WTC11 (cell line): ENCODE measurements at places on chromosomes 12 and 14.

- H3K36me3 ChIP-seq, result peaks cover 13% of the 10 kb centered on the region
- peak overlapping the region; percentile 87 for H3K4me3 ChIP-seq
- peak; percentile 33 for DNase-seq
Measured at GRCh38 chr12:6646276-6647082, 753 bp downstream of the ACRBP start.

- H3K27ac ChIP-seq, result no peak overlapping the region
- DNase-seq, result no peak
- no peak overlapping the region for H3K4me3 ChIP-seq
- no peaks in the 10 kb centered on the region for H3K36me3 ChIP-seq
- peaks cover 4% of the 10 kb centered on the region; the same call in 1 of the 2 replicates for H3K4me1 ChIP-seq
- H3K27me3 ChIP-seq, result 0 out of 2 replicates have a peak, but pooled peaks cover 6% of the 10 kb centered on the region
Measured at GRCh38 chr12:107570721-107571120, 114.9 kb upstream of the PWP1 start.

- H3K27me3 ChIP-seq, result no peaks in the 10 kb centered on the region
- H3K27ac ChIP-seq, result no peak overlapping the region
- H3K4me3 ChIP-seq, result no peak overlapping the region
- no peak for DNase-seq
- peaks cover 43% of the 10 kb centered on the region for H3K36me3 ChIP-seq
Measured at GRCh38 chr12:24895612-24896011, 53.3 kb downstream of the BCAT1 start.

DNA sequence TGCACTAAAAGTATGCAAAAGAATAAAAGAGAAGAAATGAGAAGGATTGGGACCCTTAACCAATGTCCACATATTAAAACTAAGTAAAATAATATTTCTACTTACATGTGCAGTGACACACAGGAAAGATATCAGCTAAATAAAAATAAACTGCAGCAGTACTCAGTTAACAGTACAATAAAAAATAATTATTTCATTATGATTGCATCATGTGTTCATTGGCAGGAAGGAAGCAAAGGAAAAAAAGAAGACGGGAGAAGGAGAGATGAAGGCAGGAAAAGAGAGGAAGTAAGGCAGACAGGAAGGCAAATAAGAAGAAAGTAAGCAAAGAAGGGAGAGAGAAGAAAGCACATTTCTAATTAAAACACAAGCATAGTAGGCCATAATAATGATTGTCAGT, 33.0 kb downstream of the RASSF9 start:
- H3K36me3 ChIP-seq, result no peaks in the 10 kb centered on the region
- no peaks in the 10 kb centered on the region for H3K27me3 ChIP-seq
- H3K27ac ChIP-seq, result no peak overlapping the region
- no peak overlapping the region for H3K4me3 ChIP-seq

GRCh38 chr12:75479963-75480461, 543 bp upstream of the GLIPR1 start:
- no peak overlapping the region for H3K27ac ChIP-seq
- no peak overlapping the region for H3K4me3 ChIP-seq
- H3K4me1 ChIP-seq, result peaks cover 19% of the 10 kb centered on the region
- no peaks in the 10 kb centered on the region for H3K27me3 ChIP-seq

GRCh38 chr14:91942128-91942527, 5.4 kb downstream of the FBLN5 start:
- peaks cover 20% of the 10 kb centered on the region for H3K27me3 ChIP-seq
- H3K4me1 ChIP-seq, result peaks cover 13% of the 10 kb centered on the region
- H3K36me3 ChIP-seq, result no peaks in the 10 kb centered on the region
- H3K27ac ChIP-seq, result no peak overlapping the region
- DNase-seq, result no peak

- DNase-seq, result no peak
- no peak overlapping the region for H3K27ac ChIP-seq
- H3K36me3 ChIP-seq, result no peaks in the 10 kb centered on the region
- no peak overlapping the region for H3K4me3 ChIP-seq
- peaks cover 8% of the 10 kb centered on the region for H3K4me1 ChIP-seq
Measured at GRCh38 chr14:99156090-99156425, 115.9 kb downstream of the BCL11B start.

DNA sequence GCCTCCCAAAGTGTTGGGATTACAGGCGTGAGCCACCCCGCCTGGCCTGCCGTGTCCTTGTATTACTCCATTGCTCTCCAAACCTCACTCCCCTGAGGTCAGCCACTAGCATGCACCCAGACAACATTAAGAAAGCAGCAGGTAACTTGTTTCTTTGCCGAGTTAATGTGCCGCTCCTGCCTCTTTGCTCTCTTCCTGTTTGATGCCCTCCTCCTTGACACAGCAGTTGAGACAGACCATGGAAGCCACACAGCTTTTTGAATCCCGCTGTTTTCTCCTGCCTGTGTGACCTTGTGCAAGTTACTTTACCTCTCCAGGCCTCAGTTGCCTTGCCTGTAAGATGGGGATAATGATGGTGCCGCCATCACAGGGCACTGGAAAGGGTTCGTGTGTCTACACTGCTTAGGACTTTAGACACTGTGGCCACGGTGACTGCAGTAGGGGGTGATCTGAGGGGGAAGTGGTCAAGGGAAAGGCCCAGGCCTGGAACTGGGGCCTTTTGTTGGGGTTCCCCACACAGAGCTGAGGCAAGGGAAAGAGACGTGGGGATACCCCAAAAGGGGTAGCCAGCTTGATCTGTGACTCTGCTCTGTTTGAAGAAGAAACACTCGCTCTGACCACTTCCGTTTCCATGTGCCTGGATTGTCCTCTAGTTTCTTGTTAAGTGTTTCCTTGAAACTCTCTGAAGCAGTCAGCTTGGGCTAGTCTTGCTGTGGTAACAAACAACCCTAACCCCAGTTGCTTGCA, 69.3 kb downstream of the RIN3 start:
- DNase-seq, result no peak
- no peak overlapping the region for H3K4me3 ChIP-seq
- no peak overlapping the region for H3K27ac ChIP-seq
- H3K36me3 ChIP-seq, result peaks cover 3% of the 10 kb centered on the region; the same call in 1 of the 2 replicates
- H3K27me3 ChIP-seq, result peaks cover 2% of the 10 kb centered on the region; the same call in 1 of the 2 replicates
- H3K4me1 ChIP-seq, result no peaks in the 10 kb centered on the region

DNA sequence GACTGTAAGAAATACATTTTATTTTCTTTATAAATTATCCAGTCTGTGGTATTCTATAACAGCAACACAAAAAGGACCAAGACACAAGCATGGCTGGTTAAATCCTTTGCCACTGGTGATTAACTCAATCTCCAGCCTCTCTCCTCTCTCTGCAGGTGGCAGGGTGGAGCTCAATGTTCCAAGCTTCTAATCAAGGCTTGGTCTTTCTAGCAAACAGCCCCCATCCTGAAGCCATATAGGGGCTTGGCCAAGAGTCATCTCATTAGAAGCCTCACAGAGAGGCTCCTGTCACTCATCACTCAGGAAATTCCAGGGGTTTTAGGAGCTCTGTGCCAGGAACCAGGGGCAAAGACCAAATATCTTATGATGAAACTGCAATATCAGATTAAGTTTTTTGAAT, 12.0 kb downstream of the C12orf75 start:
- peaks cover 22% of the 10 kb centered on the region for H3K4me1 ChIP-seq
- no peak overlapping the region for H3K4me3 ChIP-seq
- DNase-seq, result no peak

DNA sequence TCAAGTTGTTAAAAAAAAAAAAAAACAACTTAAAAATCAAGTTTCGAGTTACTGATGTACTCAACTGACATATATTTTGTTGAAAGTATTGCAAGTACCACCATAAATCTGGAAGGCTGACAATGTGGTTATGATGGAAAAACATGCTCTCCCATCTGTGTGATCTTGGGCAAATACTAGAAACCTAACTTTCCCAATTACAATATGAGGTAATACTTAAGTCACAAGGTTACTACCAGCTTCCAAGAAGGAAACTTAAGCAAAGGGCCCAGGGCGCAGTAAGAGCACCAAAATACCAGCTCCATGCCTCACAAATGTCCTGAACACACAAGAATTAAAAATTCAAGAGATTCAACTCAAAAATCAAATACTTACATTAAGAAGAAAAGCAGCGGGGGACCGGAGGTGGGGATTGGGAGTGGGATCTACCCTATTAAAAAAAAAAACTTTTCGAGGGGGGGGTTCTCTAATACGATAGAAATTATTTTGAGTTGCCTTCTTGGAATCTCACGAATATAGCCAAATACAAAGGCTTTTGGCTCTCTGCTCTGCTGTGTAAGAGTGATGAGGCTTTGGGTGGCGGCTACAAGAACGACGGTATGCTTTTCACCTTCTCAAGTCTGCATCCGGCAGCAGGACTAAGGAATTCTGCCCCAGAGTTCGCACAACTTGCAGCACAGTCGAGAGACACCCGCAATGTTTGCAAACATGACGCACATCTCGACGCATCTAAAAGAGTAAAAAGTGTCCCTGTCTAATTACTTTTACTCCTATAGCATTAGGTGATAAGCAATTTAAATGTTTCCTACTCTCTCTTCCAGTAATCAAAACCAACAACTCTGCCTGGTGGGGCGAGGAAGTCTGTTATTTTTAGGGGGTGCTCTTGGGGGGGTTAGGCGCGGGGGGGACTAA, 1.1 kb downstream of the SAV1 start:
- peak overlapping the region; percentile 98 for H3K27ac ChIP-seq
- peaks cover 23% of the 10 kb centered on the region for H3K4me1 ChIP-seq
- H3K4me3 ChIP-seq, result no peak overlapping the region; the same call in 1 of the 2 replicates
- peaks cover 28% of the 10 kb centered on the region for H3K36me3 ChIP-seq
- DNase-seq, result no peak

DNA sequence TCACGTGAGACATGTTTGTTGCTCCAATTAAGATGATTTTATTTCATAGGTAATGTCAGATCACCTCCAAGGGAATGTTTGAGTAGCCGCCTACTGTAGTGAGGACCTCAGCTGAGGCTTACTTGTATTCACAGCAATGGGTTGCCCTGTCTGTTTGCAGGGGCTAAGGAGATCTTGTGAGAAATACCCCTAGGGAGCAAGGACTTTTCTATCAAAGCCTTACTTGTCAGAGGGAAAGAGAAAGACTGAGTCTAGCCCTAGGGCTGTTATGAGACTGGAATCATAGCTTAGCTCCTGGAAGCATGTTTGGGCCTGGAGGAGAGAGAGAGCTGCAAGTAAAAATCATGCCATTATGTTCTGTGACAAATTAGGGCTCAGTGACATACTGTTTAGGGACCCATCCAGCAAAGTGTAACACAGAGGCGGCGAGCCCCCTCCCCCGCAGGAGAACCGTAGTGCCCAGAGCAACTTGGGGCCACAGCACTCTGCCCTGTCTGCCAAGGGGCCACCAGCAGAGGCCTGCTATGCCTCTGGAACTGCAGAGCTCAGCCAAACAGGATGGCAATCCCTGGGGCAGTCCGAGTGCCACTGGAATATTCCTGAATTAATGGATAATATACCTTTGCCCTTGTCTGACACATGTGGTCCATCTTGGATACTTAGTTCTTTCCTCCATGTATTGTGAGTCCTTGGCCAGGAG, 178.8 kb downstream of the DACT1 start:
- no peak overlapping the region for H3K27ac ChIP-seq
- DNase-seq, result no peak
- H3K4me1 ChIP-seq, result no peaks in the 10 kb centered on the region
- no peak overlapping the region for H3K4me3 ChIP-seq
- H3K27me3 ChIP-seq, result no peaks in the 10 kb centered on the region

- 0 out of 2 replicates have a peak, but pooled peaks cover 3% of the 10 kb centered on the region for H3K27me3 ChIP-seq
- H3K4me1 ChIP-seq, result no peaks in the 10 kb centered on the region
- H3K4me3 ChIP-seq, result no peak overlapping the region
- H3K36me3 ChIP-seq, result peaks cover 45% of the 10 kb centered on the region
- H3K27ac ChIP-seq, result no peak overlapping the region
Measured at GRCh38 chr14:106883218-106883692, 1356.9 kb downstream of the TMEM121 start.

- H3K27ac ChIP-seq, result no peak overlapping the region
- no peaks in the 10 kb centered on the region for H3K27me3 ChIP-seq
- H3K4me1 ChIP-seq, result no peaks in the 10 kb centered on the region
- H3K36me3 ChIP-seq, result no peaks in the 10 kb centered on the region
Measured at GRCh38 chr14:54585214-54585613, 18.3 kb downstream of the SAMD4A start.

DNA sequence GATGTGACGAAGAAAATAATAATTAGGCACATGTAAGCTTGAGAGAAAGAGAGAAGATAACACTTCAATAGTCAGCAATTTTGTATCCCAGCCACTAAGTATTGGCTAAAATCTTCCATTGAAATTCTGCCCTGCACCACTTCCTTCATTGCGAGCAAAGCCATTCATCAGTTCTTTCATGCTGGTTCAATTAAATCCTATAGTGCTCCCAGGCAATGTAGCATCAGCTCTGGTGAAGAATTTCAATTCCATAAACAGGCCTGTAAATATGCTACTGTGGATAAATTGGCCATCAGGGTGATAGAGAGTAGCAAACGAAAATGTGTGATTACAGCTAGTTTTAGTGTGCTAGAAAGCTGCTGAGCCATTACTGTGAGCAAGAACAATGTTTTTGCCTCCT, 24.7 kb downstream of the RPL10L start:
- H3K4me1 ChIP-seq, result peaks cover 14% of the 10 kb centered on the region
- H3K36me3 ChIP-seq, result no peaks in the 10 kb centered on the region
- no peak overlapping the region for H3K4me3 ChIP-seq
- DNase-seq, result no peak
- no peak overlapping the region for H3K27ac ChIP-seq
- no peaks in the 10 kb centered on the region for H3K27me3 ChIP-seq

GRCh38 chr14:85881935-85882334, 352.0 kb downstream of the FLRT2 start:
- H3K4me1 ChIP-seq, result peaks cover 30% of the 10 kb centered on the region
- H3K36me3 ChIP-seq, result peaks cover 5% of the 10 kb centered on the region
- H3K4me3 ChIP-seq, result no peak overlapping the region
- peak overlapping the region; percentile 41; the same call in 1 of the 2 replicates for H3K27ac ChIP-seq

DNA sequence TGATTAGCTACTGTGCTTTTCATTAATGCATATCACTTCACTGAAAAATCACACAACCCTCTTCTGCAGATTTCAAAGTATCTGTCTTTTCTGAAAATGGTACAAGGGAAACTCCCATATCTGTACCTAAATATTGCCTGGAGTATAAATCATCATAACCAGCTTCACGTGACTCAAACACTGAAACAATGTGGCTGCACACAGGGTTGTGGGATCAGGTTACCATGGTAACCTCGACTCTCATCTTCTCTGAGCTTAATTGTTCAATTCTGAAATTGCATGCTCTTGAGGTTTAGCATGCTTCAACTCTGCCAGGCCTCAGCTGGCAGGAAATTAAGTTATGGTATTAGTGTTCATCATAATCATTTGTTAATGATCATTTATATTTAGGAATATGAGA, 77.5 kb upstream of the CPSF6 start:
- no peak overlapping the region for H3K4me3 ChIP-seq
- no peaks in the 10 kb centered on the region for H3K27me3 ChIP-seq
- peaks cover 11% of the 10 kb centered on the region for H3K4me1 ChIP-seq
- H3K27ac ChIP-seq, result no peak overlapping the region
- no peaks in the 10 kb centered on the region for H3K36me3 ChIP-seq

DNA sequence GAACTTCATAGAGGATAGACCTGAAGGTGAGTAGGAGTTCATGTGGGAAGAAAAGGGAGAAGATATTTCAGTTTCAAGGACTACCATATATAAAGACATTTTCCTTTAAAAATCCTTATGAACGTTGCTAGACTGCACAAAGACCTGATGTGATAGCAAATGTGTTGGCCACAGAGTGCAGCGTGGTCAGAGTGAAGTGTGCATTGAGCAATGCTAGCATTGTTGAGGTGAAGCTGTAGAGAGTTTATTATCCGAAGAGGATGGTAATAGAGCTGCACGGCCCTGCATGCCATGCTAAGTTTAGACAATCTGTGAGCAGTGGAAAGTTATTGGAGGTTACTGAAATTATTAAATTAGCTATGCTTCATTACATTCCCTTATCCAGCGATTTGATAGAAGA, 413.0 kb downstream of the CCDC91 start:
- H3K4me3 ChIP-seq, result no peak overlapping the region
- H3K36me3 ChIP-seq, result peaks cover 22% of the 10 kb centered on the region
- no peak for DNase-seq
- H3K4me1 ChIP-seq, result peaks cover 14% of the 10 kb centered on the region
- no peak overlapping the region for H3K27ac ChIP-seq

- no peaks in the 10 kb centered on the region for H3K27me3 ChIP-seq
- H3K27ac ChIP-seq, result peak overlapping the region; percentile 33; the same call in 1 of the 2 replicates
- H3K4me1 ChIP-seq, result peaks cover 51% of the 10 kb centered on the region
- H3K4me3 ChIP-seq, result no peak overlapping the region
- H3K36me3 ChIP-seq, result no peaks in the 10 kb centered on the region
Measured at GRCh38 chr12:40034712-40035111, 71.2 kb downstream of the SLC2A13 start.
